ENCODE measurements at places on chromosomes 12 and 14.

DNA sequence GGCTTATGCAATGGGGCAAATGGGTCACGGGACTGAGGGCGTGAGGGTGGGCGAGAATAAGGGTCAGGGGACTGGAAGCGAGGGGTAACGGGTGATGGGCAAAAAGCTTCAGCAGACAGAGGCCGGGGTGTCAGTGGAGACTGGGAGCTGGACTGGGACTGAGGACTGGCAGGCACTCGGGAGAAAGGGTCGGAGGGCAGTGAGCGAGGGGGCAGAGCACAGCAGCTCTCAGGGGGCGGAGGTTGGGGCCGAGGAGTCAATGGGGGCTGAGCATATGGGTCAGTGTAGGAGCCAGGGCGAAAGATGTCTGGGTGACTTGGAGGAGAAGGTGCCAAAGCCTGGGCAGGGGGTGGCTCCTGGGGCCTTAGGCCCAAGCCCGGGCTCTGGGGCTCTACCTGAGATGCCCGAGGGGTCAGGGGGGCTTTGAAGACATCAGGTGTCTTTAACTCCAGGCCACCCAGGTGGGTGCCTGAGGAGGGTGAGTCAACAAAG is 20.2 kb downstream of the KMT2D start:
- no peak for DNase-seq

DNA sequence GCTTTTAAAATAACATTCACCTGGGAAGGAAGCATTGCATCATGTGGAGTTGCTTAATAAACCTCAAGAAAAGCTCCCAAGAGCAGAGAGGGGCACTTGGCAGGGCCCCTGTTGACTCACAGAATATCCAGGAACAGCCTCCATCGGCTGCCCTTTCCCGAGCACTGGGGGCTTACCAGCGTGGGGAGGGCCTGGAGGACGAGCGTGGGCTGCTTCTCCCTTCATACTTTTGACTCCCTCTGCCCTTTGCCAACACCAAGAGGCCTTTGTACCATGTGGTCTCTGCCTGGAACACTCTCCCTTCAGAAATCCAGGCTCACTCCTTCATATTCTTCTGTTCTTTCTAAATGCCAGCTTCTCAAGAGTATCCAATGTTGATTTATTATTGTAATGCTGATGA is 492.1 kb upstream of the TMEM132C start:
- no peak for DNase-seq

DNA sequence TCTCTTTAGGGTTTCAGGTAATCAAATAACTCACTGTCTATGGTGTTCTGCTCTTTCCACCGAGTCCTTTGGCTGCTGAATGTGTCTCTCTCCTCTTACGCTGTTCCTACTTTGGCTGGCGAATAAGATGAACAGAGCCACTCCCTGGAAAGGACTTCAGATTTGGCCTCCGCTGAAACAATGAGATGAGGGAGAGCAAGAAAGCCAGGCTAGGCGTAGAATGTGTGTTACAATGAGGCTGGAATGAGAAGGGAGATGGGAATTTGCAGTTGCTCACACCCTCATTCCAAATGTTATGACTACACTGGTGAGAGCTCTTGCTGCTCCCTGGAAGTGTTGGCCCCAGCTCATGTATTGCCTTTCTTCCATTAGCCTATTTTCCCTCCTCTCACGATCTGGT is at the start of gene MFAP5:
Gene MFAP5 (minus strand): TSS at position 234 of the 400 bp plus-strand sequence. CDS start 722 bp downstream, outside the sequence.
- DNase-seq: peak; percentile 77

GRCh38 chr14:94376108-94376975 is 12.1 kb downstream of the SERPINA1 start:
- DNase-seq: no peak

GRCh38 chr14:96567289-96567899 is 65.2 kb downstream of the PAPOLA start:
- DNase-seq: peak; percentile 37

All from muscle of back (tissue), 13 donors.